ENCODE measurements at places on chromosomes 5 and 9.
A peak's percentile ranks its signal among the peaks of the same experiment; 100 is the strongest.

DNA sequence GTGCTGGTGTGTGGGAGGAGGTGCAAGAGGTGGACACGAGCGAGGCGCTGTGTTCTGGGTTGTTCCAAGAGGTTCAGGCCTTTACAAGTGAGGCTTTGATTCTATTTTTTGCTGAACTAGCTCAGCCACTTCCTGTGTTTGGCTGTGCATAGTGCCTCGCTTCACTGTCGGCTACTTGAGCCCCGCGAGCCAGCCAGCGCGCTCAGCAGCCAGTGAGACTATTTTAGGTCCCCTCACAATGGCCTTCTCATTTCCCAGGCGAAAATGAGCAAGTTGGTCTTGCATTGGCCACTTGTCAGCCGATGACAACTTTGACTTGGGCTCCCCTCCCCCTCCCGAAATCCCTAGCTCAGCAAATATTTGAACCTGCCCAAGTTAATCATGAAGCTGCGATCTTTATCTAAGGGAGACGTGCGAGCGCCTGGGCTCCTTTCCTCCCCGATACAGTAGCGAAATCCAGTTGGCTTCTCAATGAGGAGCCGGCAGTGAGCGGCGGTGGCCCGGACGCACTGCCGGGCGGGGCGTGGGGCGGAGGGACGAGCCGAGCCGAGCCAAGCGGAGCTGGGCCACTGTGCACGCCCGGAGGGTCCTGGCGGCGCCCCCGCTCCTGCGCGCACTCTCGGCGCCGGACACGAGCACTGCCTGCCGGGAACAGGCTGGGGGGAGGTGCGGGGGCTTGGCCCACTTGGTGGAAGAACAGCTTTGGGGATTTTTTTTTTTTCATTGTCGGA, 72.6 kb downstream of the PIK3R1 start:
- peak; percentile 26 for DNase-seq

GRCh38 chr5:97111616-97112015, 30.8 kb downstream of the LIX1 start:
- no peak for DNase-seq

GRCh38 chr9:97873882-97874281, 20.9 kb downstream of the FOXE1 start:
- no peak for DNase-seq

DNA sequence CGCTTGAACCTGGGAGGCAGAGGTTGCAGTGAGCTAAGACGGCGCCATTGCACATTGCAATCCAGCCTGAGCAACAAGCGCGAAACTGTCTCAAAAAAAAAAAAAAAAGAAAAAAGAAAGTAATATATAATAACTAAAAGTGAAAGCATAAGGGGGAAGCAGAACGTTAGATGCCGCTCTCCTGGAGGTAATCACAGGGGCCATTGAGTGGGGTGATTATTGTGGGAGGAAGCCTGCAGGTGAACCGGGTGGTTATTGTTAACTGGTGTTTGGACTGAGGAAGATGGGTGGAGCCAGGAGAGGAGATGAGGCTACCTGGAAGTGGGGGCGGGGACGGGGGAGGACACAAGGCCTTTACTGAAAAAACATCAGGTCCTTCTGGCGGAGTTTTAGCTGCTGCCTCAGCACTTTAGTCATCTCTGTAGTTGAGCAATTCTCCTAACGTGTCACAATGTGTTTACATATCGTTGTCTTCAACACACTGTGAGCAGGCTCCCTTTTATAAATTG, 5.3 kb upstream of the TJP2 start:
- peak; percentile 40 for DNase-seq

- no peak for DNase-seq
Measured at GRCh38 chr5:116661419-116661818, 86.8 kb upstream of the SEMA6A start.

- DNase-seq, result no peak
Measured at GRCh38 chr9:93299418-93300174, 115.7 kb downstream of the WNK2 start.

GRCh38 chr9:136385015-136385414, 11.5 kb upstream of the CARD9 start:
- DNase-seq, result no peak

DNA sequence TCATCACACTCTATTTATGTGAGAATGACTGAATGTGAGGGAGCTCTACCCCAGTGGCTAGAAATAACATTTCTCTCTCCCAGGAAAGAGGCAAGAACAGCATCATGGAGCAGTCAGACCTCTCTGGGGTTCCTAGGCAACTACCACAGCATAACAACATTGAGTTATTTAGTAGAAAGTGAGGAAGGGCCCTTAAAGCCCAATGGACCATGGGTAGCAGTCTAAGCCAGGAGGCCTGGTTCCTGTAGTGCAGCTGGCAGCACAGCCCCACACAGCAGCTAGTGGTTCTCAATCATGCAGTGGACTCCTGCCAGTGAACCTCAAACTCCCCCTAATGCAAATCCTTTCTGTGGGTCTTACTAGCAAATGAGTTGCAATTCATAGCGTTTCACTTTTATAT, 55.3 kb downstream of the SPEF2 start:
- DNase-seq, result no peak

DNA sequence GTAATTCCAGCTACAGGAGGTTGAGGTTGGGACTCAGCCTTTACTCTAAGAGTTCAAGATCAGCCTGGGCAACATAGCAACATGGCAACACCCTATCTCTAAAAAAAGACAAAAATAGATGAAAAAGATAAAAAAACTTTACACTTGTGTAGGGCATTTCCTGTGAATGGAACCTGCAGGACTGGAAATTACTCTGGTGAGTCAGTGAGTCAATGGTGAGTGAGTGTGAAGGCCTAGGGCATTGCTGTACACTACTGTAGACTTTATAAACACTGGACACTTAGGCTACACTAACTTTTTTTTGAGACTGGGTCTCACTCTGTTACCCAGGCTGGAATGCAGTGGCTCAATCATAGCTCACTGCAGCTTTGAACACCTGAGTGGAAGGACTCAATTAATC, 19.5 kb upstream of the ARSI start:
- no peak for DNase-seq

DNA sequence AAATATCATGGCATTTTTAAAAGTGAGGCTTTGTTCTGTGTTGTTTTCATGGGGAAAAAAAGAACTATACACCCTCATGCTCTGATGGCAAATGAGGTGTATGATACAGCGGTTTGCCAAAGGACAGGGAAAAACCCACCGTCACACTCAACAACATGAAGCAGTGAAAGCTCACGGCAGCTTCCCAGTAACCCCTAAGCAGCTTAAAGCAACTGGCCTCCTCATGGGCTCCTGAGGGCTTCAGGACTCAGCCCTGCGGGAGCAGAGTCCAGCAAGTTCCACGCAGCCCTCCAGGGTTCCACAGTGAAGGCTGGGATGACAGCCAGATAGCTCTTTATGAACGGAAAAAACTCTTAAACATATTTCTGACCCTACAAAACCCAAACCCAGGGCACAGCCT, 12.9 kb downstream of the BARHL1 start:
- no peak for DNase-seq

- DNase-seq, result no peak
Measured at GRCh38 chr9:121663591-121663990, 12.2 kb downstream of the DAB2IP start.

- DNase-seq, result no peak
Measured at GRCh38 chr5:135915466-135916001, 19.9 kb upstream of the IL9 start.

DNA sequence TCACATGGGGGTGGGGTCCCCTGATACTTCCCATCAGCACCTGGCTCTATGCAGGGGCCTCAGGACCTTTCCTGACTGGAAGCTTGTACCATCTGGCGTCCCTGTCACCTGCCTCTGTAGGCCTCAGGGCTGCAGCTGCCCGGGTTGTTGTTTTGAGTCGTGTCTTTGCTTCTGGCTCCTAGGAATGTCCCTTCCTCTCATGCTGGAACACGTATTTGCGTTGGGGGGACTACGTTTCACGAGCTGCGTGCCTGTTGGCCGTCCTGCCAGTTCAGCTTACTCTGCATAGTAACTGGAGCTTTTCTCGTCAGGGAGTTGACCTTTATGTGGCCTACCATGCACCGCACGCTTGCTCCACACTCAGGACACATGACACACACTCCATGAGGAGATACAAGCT, 54.9 kb upstream of the IRX4 start:
- DNase-seq, result no peak
